ENCODE measurements at places on chromosomes 5 and 9.

DNA sequence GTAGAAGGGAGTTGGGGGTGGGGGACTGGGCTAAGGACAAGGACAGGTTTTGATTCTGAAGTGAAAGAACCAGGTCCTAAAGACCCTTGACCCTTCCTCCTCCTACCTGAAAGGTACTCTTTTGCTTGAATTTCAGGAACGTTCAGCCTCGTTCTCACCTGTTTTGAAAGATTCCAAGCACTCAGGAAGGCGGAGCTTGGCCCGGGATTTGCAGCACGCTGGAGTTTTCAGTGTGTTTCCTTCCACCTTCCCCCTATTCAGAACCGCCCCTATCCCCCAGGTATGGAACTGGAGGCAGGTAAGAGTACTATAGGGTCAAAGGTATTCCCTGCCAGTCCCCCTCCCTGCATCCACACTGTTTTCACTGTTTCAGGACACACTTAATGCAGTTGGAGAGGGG, 7.1 kb downstream of the EGR1 start:
- DNase-seq: no peak

DNA sequence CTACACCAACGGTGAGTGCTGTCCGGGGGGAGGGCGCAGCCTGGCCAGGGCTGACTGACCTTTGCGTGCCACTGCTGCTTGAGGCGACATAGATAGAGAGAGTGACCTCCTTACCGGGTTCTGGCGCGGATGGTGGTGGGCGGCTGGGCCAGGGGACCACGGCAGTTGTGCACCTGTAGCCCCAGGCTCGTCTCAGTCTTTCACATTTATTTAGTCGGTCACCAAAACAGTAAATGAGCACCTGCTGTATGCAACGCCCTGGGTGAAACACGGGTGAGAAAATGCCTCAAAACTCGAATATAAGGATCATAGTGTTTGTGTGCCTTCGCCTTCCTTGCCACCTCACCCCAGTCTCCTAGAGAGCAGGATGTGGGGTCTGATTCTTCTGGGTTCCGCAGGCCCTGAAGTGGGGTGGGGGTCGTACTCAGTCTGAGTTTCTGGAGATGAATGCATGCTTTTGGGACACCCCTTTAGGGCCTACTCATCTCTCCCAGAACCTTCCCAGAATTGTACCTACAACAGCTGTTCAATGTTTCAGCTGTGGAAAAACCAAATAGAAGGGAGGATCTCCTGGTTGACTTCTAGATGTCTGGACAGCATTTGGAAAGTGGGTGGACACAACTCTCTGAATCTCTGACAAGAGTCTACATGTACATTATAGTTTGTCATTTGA, 714 bp downstream of the SEC24A start:
- no peak for DNase-seq

DNA sequence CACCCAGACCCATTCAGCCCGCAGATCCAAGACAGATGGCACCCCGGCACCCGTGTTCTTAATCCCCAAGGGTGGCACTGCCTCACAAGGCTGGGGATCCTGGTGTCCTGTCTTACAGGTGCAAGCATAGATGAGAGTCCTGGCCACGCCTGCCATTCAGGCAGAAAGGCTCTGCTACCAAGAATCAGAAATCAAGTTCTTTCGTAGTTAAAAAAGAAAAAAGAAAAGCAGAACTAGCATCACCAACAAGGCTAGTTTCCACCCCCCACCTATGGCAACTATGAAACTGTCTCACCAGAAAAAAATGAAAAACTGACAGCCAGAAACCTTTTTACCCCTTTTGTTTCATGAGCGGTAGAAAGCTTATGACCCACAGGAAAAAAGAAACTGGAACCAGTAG, 170.4 kb downstream of the SYK start:
- DNase-seq: no peak

- DNase-seq: no peak
Observed at GRCh38 chr9:16519001-16519400, 351.5 kb downstream of the BNC2 start.

DNA sequence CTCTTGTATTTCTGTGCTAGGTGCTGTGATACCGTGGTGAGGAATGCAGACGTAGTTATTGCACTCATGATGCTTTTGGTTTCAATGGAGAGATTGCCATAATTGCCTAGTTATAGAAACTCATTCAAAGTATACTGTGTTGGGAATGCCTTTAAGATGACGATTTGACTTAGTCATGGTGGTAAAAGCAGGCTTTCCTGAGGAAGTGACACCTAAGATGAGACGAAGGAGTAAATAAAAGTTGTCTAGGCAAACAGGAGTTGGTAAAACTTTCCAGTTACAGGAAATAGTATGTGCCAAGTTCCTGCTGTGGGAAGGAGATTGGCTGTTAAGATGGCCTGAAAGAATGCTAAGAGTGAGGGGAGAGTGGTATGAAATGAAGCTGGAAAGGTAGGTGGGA, 48.1 kb downstream of the FOCAD start:
- no peak for DNase-seq

GRCh38 chr9:95923794-95924193, 48.3 kb downstream of the ERCC6L2 start:
- no peak for DNase-seq

GRCh38 chr5:32027717-32028458, 146.2 kb downstream of the GOLPH3 start:
- DNase-seq: no peak

- DNase-seq: no peak
Observed at GRCh38 chr9:114080773-114081440, 2.8 kb upstream of the AMBP start.

- no peak for DNase-seq
Observed at GRCh38 chr9:126248680-126249079, 77.9 kb upstream of the MVB12B start.

GRCh38 chr5:143062379-143062778, 292.2 kb downstream of the ARHGAP26 start:
- DNase-seq: no peak

DNA sequence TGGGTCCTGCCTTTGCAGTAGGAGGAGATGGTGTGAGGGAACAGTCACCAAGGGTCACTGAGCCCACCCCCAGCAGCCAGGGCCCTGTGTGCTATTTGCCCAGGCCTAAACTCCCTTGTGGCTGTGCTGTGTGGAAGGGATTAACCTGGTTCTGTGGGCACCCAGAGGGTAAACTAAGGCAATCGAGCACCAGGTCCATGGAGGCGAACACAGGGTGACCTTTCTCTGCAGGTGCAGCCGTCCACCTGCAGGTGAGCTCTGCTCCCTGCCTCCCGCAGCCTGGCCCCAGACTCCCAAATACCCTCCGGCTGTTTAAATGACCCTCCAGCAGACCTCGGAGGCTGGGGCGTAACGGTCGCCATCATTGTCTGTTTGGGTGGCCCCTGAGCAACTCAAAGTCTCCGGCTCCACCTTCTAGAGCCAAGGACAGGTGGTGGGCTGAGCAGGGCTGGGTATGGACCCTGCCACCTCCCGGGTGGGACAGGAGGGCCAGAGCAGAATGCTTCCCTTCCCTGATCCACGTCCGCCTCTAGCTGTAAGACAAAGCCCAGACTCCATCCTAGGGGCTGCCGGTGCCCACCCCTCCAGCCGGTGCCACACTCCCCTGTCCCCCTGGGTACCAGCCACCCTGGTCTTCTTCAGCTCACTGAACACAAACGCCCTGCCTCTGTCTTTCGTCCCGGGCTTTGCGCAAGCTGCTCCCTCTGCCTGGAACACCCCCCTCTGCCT, 34.1 kb upstream of the FIBCD1 start:
- DNase-seq: no peak

DNA sequence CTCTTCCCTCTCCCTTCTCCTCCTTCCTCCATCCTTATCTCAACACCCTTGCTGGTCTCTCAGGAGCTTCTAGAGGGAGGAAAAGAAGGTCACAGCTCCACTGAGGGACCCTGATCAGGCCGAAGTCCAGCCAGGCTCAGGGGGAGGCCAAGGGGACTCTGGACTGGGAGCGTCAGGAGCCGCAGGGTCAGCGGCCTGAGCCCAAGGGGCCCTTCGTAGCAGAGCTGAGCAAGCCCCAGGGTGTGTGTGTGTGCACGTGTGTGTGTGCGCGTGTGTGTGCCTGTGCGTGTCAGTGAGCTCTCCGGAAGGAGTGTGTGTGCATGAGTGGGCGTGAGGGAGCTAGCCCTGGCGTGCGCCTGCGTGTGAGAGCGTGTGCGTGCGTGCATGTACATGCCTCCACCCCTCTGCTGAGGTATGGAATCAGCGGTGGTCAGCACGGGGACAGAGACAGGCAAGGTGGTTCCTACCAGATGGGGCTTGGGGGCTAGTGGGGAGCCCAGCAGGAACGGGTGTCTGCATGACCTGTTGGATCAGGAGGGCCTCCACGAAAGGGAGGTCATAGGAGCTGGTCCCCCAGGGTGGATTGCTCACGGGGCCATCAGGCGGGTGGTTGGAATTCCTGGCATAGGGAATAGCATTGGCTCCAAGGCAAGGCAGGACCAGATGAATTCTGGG, 10.0 kb upstream of the AGPAT2 start:
- no peak for DNase-seq

GRCh38 chr9:34124926-34125325, 1.6 kb downstream of the DCAF12 start:
- DNase-seq: no peak
